ENCODE measurements at places on chromosomes 12 and 14.

GRCh38 chr12:5904441-5904840 is 40.6 kb downstream of the ANO2 start:
- DNase-seq, result no peak

DNA sequence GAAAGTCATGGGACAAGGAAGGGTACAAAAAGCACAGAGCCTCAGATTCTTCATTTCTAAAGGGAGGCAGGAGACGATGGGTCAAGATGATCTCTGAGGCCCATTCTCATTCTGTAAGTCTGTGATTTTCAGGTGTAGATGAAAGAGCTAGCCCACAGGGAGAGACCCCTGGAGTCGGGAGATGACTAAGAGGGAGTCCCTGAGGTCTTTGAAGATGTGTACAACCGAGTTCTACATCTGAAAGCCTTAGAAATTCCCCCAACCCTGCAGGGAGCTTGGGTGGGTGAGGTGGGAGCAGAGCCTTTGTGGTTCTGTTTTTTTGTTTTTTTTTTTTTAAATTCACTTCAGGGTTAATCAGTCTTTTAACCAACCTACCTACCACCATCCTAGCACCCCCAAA is 3.1 kb downstream of the WNT10B start:
- no peak for DNase-seq

DNA sequence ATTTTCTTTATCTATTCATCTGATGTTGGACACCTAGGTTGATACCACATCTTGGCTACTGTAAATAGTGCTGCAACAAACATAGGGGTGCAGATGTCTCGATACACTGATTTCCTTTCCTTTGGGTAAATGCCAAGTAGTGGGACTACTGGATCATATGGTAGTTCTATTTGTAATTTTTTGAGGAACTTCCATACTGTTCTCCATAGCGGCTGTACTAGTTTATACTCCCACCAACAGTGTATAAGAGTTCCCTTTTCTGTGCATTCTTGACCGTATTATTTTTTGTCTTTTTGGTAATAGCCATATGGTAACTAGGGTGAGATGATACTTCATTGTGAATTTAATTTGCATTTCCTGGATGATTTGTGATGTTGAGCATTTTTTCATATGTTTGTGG is 71.8 kb downstream of the LRP6 start:
- DNase-seq, result no peak

GRCh38 chr12:119090276-119090675 is 88.5 kb upstream of the HSPB8 start:
- DNase-seq, result no peak

All from COR-L47 (cell line).